NCI-H1105 treated with DMSO at 0.1 percent for 48 hours (cell line): ENCODE measurements at places on chromosomes 4 and X.

GRCh38 chr4:83677656-83678055, 141.7 kb downstream of the GPAT3 start:
- DNase-seq, result no peak

GRCh38 chr4:78299565-78299972, 242.4 kb downstream of the FRAS1 start:
- DNase-seq, result no peak

GRCh38 chr4:57095245-57095644, 14.9 kb downstream of the IGFBP7 start:
- DNase-seq, result no peak

- DNase-seq, result no peak
Measured at GRCh38 chr4:93788712-93789111, 39.8 kb upstream of the ATOH1 start.

- no peak for DNase-seq
Measured at GRCh38 chrX:119134466-119134865, 6.9 kb upstream of the KIAA1210 start.

DNA sequence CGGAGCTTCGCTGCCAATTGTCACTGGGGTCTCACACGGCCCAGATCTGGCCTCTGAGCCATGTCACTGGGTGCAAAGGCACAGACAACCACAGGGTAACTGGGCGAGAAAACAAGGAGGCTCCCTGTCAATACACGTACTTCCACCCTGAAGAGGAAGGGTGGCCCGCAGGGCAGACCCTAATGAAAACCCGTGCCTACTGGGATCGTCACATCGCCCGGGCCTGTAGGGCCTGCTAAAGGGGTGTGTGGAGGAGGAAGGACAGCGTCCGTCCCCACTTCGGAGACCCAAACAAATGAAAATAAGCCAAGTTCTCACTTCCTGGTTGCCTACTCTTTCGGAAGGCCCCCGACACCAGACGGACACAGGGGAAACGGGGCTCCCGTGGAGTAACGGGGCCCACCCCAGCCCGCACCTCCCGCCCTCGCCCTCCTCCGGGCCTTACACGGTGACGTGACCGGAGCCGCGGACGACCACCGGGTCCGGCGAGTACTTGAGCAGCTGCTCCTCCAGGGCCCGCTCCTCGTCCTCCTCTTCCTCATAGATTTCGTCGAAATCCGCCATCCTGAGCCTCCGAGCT, 578 bp downstream of the CHIC2 start:
- no peak for DNase-seq

DNA sequence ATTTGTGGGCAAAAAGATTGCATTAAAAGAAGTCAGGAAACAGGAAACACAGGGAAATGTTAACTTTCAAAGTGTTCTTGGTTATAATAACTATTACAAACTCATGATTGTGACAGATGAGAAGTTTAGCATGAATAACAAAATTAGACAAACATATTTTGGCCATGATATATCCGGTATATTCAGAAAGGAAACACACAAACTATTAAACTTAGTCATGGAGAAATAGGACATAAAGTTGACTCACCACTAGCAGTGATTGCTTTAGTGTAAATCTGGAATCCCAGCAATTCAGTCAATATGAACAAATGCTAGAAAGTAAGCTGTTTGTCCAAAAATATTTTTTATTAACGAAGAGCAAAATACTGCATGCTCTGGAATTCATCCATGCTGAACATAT, 1299.9 kb downstream of the C4orf33 start:
- DNase-seq, result no peak

- DNase-seq, result no peak
Measured at GRCh38 chrX:119647552-119648420, 41.6 kb upstream of the NKRF start.

DNA sequence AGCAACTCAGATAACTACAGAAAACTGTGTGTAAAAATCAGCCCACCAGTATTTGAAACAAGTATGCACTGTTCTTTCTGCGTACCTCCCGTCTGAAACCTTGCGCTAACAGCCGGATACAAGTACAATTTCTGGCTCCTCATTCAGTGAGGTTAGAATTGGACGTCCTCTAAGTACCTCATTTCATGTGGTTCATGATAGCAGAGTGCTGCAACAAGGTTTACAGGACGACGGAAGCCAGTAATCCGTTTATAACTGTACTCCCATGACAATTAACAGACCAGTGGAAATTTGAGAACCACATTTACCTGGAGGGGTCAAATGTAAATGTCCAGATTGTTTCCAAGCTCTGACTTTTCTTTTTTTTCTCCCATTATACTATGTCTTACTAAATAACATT, 52.9 kb upstream of the TENM3 start:
- no peak for DNase-seq

- DNase-seq, result peak; percentile 37
Measured at GRCh38 chr4:60201052-60201673, 999.0 kb upstream of the ADGRL3 start.

GRCh38 chr4:6050551-6050950, 32.3 kb upstream of the C4orf50 start:
- DNase-seq, result no peak

GRCh38 chr4:106587558-106587957, 219.0 kb upstream of the GIMD1 start:
- DNase-seq, result peak; percentile 19

- peak; percentile 27 for DNase-seq
Measured at GRCh38 chr4:52098618-52099017, 47.5 kb downstream of the SPATA18 start.

DNA sequence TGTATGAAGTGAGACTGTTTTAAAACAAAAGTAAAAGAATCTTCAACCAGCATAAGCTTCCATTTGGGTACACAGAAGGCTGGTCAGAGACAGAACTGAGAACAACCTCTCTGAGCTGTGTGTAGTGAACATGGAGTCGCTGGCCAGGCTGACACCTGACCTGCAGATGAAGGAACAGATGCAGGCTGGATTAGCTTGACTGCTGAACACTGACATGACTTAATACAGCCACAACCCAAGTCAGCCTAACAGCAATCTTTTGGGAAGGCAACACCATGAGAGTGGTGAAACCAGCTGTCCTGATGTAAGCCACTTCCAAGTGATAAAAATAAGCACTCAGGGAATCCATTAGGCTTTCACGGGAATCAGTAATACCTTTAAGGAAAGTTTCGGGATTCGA, 10.1 kb downstream of the SCARB2 start:
- DNase-seq, result no peak

DNA sequence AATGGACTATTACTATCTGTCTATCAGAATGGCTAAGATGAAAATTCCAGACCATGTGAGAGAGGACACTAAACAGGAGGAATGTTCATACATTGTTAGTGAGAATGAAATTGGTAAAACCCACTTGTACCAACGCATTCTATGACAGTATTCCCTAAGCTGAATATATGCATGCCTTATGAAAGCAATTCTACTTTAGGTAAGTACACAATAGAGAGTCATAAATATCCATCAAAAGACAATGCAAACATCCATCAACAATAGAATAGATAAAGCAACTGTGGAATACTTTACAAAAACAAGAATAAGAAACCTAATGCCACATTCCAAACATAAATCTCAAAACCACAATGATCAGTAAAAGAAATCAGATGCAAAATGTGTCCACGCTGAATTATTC, 529.3 kb downstream of the ANKRD50 start:
- no peak for DNase-seq

GRCh38 chrX:24648495-24648894, 1.3 kb upstream of the PCYT1B start:
- no peak for DNase-seq

- no peak for DNase-seq
Measured at GRCh38 chrX:8548446-8548845, 83.8 kb downstream of the VCX3B start.

DNA sequence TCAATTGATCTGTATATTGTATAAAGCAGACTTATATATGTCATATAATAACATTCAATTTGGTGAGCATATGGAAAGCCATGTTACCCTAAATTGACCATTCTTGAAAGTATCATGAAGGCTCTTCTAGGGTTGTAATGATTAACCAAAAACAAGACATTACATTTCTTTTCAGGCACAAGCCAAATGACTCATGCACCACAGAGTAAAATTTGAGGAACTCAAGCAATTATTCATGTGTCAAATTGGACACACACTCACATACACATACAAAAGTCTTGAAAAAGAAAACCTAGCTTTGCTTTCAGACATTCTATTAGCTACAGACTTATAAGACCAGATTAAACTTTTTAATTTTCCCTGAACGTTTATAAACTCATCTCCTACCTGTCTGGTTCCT, 146.5 kb upstream of the PCDH18 start:
- DNase-seq, result no peak

DNA sequence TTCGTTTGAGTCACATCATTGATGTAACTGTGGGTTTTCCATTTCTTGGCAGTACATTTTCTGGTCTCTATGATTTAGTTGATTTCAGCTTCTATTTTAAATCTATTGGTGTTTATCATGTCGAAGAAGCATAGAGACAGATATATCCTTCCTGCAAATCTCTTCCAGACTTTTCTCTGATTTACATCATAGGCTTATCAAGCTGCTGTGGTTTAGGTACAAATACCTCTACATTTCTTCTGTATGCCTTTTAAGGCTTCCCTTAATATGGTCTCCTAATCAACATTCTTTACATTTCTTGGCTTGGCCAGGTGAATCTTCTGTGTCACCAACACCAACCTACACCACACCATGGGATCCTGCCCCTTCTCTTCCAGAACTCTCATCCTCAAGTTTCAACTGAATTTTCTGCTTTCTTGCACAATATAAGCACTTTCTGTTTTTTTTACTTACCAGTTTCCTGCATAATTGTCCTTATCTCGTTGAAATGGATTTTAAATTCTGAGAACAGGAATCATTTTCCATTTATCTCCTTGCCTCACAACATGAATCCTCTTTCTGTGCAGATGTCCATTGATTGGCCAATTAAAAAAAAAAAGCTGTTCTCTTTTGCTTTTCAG, 626.9 kb downstream of the ANKRD50 start:
- no peak for DNase-seq

GRCh38 chrX:148960060-148960459, 459.6 kb downstream of the AFF2 start:
- no peak for DNase-seq

DNA sequence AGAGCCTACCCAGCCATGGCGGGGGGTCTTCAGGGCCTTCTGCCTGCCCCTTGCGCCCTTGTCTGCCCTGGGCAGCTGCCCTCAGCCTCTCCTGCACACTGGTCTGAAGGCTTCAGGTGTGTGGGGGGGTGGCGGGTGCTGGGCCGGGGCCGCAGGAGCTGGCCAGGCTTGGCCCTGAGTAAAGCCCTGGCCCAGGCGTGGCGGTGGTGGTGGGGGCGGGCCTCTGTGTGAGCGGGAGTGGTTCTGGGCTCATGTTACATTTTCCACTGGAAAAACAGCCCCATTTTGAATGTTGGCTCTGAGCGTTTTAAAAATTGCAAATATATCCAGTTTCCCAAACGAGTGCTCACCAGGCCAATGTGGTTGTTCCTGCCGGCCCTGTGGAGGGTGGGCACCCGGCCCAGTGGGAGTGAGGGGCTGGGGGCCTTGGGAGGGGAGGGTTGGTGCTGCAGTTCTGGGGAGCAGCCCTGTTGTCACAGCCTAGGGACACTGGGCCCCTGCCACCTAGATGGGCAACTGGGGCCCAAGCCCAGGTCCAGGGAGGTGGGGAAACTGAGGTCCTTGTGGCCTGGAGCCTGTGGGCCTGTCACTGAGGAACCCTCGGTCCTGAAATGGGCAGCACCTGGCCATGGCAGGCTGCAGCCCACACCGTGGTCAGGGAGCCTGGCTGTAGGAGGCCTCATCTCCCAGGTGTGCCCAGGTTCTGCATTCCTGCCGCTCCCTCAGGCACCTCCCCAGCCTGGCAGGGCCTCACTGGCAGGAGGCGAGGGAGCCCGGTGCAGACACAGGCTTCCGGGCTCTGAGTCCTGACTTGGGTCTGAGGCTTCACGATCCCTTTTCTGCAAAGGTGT, 28.3 kb downstream of the FGFRL1 start:
- DNase-seq, result no peak

DNA sequence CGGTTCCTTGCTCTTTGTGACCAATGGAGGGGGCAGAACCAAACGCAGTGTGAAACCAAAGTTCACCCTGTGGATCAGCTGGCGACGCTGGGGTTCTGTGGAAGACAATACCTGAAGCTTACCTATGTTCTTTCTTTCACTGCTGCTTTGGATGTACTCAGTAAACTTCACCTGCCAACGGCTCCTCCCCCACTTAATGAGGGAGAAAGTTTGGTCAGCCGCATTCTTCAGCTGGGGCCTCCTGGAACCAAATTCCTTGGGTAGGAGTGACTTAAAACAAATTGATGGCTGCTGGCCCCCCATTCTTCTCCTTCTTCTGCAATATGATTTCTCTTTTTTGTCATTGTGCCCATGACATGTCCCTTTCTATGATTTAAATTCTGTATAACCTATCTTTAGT, 282.4 kb downstream of the ANK2 start:
- no peak for DNase-seq

DNA sequence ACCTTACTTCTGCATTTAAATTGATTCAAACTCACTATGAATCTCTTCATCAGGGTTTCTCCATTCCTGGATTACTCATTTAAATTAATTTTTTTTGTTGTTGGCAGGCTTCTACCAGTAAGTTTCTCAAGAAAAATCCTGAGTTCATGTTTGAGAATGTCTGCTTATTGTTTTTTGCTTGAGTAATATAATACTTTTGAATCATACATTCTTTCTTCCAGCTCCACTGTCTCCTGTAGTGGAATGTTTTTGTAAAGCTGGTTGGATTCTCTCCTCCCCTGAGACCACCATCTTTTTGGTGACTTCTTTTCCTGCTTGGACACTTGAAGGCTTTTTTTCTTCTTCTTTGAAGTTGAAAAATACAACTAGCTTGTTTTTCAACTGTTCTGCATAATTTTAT, 4.3 kb upstream of the MID1IP1 start:
- DNase-seq, result no peak

DNA sequence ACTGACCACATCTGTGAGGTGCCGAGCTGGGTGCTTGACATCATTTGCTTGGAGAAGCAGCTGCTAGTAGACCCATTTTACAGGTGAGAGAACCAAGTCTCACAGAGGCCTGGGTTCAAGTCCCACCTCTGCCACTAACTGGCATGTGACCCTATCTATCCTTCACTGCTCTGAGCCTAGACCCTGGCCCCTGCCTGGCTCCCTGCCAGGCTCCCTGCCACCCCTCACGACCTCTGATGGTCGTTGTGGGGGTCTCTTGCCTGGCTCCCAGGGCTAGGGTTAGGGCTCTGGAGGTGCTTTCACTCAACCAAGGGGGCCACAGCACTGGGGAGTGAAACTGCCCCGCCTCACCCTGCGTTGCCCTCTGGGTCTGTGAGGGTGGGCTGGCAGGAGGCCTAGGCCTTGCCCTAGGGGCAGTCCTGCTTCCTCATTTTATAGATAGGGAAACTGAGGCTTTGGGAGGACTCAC, 7.2 kb upstream of the ADD1 start:
- no peak for DNase-seq
